DND-41 (cell line): ENCODE measurements at places on chromosomes 4 and X.

DNA sequence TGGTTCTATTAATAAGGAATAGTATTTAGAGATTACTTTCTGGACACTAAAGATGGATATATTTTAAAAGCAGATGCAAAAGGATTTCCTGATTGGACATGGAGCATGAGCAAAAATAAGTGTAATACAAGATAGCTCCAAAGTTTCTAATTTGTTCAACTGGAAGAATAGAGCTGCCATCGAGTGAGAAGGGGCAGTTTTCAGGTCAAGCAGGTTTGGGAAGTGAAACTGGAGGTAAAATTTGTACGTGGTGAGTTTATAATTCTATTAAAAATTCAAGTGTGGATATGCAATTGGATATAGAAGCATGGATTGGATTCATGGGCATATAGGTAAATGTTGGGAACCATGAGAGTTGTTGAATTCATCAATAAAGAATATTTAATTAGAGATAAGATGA, 31.8 kb downstream of the PRDM8 start:
- DNase-seq = no peak

DNA sequence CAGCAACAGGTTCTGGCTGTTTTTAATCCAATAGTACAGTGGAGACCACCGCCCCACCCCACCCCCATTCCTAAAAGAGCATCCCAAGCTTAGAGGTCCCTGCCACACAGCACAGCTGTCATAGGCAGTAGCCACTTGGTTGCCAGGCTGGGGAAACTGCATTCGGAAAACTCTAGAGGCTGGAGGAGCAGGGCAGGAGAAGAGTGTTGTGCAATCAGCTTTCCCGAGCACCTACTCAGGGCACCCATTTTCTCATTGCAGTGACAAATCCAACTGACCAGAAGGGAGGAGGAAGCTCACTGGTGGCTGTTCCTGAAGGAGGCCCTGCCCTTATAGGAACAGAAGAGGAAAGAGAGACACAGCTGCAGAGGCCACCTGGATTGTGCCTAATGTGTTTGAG, 1.1 kb downstream of the CXCL1 start:
- DNase-seq = no peak

DNA sequence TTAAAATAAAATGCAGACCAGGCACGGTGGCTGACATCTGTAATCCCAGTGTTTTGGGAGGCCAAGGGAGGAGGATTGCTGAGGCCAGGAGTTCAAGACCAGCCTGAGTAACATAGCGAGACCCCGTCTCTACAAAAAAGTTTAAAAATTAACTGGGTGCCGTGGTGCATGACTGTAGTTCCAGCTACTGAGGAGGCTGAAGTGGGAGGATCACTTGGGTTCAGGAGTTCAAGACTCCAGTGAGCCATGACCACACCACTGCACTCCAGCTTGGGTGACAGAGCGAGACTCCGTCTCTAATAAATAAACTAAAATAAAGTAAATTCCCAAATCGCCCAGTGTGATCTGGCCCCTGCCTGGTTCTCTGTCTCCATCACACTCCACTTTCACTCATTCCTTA, 43.7 kb downstream of the TENM3 start:
- DNase-seq = no peak

GRCh38 chrX:109614951-109615350, 10.0 kb downstream of the KCNE5 start:
- no peak for DNase-seq

- no peak for DNase-seq
Observed at GRCh38 chrX:42237956-42238355, 314.6 kb upstream of the CASK start.

- DNase-seq = no peak
Observed at GRCh38 chr4:168710353-168710946, 213.6 kb downstream of the PALLD start.

DNA sequence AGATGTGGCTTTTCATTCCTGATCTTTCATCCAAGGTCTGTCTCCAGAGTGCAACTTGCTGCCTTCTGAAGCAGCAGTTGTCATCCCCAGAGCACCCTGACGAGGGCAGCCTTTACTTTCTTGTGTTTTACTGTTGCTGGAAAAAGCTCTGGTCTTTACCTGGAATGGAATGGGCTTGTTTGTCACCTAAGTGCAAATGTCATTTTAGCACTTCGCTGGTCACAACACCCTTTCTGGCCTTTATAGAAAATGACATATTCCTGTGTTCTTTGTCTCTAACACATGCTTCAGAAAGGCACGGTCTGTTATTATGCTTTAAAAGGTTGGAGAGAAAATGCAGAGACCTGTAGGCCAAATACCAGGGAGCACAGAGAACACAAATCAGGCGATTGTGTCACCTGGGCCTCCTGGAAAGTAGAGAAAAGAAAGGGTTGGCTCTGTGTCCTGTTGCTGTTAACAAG, 332.7 kb upstream of the IGFBP7 start:
- DNase-seq = peak; percentile 22

DNA sequence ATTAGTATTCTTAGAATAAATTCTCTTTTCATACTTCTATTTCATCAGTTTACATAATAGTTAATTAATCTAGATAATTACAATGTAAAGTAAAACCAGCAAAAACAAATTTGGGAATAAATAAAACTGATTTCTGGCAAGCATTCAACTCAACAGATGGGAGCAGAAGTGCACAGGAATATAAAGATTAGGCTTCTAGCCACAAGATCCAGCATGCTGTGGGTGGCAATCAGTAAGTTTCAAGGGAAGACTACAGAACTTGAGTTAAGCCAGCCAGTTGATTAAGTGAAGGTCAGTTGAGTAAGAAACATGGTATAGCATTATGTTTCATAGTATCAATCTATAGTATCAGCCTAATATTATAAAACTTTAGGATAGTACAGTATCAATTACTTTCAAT, 324.2 kb upstream of the AADAT start:
- DNase-seq = no peak

- no peak for DNase-seq
Observed at GRCh38 chrX:109774706-109775105, 41.6 kb upstream of the ACSL4 start.

GRCh38 chrX:115437841-115438595, 123.0 kb upstream of the PLS3 start:
- no peak for DNase-seq

GRCh38 chr4:1523033-1523432, 116.8 kb upstream of the NKX1-1 start:
- DNase-seq = no peak

- DNase-seq = no peak
Observed at GRCh38 chr4:101067383-101067782, 279.9 kb downstream of the PPP3CA start.

DNA sequence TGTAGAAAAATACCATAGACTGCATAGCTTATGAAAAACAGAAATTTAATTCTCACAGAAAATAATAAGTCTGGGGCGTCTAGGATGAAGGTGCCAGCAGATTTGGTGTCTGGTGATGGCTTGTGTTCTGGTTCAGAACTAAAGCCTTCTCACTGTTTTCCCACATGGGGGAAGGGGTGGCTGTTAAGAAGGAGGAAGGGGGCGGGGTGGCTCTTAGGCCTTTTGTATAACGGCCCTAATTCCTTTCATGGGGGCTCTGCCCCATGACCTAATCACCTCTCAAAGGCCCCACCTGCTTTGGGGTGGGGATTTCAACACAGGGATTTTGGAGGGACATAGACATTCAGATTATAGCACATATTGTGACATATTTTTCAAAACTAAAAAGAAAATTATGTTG, 173.2 kb upstream of the TECRL start:
- DNase-seq = no peak

DNA sequence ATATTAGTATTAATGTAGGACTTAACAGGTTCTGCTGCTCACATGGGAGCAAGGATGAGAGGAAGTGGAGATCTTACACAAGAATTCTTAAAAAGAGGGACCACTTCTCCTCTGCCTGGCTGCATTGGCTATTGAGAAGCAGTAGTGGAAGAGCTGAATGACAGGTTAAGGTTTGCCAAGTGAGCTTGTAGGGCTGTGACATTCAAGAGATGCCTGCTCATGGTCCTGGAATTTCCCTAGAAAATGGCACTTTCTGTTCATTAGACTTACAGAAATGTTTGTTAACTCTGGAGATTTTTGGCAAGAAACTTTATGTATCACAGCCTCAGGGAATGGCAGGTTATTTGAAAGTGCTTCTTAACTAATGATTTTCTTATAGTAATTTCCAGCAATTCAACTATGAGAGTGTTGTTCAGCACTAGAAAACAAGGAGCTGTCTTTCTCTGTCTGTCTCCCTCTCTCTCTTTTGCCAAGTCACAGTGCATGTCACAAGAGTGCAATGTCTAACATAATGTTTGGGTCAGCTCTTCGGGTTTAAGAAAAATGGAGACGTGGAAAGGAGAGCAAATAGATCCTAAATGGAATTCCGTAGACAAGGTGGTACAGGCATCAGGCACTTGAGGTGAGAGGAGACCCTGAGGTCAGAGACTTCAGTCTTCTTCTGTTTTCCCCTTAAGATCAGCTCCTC, 8.3 kb upstream of the NAP1L5 start:
- DNase-seq = no peak

DNA sequence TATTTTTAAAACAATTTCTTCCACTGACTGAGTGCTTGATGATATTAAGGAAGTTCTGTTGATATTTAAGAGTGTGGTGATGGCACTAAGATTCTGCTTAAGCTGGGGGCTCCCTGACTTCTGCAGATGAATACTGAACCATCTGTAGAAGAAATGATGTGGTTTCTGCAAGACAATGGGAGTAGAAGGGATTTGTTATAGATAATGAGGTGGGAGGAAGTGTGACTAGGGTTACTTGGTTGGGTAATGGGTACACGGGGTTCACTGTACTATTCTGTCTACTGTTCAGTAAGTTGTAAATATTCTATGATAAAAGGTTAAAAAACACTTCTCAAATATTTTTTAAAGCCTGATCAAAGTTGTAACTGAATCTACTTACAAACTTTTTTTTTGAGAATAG, 60.9 kb upstream of the TXK start:
- DNase-seq = no peak

GRCh38 chr4:134141728-134142127, 59.9 kb downstream of the PABPC4L start:
- no peak for DNase-seq

DNA sequence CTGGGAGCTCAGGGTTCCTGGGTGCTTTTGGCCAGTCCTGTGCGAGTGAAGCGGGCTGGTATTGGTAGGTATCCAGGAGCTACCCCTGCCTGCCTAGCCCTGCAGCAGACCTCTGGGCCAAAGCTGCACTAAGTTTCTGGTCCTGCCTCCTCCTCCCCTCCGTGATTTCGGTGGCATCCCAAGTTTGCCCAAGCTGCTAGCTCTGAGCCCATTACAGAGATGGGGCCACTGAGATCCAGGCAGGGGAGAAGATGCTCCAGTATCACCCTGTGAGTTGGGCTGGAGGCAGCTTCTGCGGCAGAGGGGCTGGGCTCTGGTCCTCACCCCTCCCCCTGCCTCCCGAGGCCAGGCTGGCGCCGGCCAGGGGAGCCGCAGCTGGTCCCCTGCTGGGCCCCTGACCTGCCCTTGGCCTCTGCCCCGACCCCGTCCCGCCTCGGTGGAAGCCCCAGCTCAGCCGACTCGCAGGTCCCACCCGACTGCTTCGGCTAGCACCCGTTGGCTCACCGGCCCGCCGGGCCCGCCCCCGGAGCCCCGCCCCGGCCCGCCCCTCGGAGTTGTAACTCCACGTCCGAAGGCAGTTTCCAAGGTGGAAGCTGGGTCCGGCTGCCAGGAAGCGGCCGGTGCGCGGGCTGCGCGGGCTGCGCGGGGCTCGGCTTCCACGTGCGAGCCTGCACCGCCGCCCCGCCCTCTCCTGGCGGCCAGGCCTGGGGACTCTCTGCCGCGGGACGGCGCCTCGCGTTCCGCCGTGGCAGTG, at the start of gene DUSP9:
TSS of gene DUSP9 (plus strand) at position 584 of the 754 bp plus-strand sequence. CDS start 751 bp downstream, outside the sequence.
- no peak for DNase-seq

DNA sequence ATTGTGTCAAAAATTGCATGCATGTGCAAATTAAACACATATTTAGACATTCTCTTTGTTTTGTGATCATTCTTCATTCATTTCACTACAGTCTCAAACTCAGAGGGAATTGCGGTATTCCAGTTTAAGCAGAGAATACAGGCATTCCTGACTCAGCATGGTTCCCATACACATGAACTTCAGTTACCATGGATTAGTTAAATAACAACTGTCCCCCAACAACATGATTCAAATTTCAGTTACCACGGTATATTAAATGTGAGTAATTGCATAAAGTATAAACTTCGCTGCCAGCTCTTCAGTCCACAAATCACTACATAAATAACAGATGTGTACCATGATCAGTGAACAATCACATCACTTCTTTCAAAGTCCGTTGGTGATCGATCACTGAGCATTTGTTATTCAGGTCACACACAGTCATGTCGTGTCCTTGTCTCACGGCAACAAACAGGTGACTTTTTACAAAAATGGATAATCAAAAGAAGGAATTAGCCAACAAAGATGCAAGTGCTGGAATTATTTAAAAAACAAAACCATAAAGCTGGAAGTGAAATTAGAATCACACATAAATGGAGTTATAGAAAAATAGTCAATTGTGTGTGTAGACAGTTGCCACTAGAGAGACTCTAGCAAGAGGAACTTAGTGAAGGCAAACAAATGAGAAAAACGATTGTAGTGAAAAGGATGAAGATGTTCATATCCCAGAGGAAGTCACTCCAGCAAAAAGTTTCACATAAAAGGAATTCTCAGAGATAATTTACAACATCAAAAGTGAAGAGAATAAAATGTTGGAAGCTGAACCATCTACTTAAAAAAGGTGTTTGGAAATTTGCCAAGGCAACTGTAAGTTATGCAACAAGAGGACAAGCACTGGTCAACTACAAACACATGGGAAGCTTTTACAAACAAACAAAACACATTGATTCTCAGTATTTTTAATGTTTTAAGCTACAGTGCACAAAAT, 138.6 kb upstream of the SMARCAD1 start:
- no peak for DNase-seq

GRCh38 chr4:6613676-6614651, 26.5 kb upstream of the MRFAP1 start:
- DNase-seq = no peak

GRCh38 chr4:156473151-156473550, 498.4 kb downstream of the PDGFC start:
- no peak for DNase-seq

DNA sequence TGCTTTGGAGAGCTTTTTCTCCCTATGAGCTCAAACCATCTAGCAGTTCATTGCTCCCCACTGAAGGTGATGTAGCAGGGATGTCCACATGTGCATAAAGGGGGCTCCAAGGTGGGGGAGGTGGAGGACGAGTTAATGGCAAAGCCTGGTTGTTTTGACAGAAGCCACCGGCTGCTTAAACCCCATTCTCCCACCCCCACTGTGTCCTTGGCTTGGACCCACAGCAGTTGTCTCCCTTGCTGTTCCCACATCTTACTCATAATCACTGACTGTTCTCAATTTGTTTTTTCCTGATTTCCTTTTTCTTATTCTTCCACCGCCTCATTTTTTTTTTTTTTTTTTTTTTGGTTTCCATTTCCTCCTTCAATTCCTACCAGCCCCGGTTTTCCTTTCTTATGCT, 72.7 kb downstream of the GEMIN8 start:
- DNase-seq = no peak

DNA sequence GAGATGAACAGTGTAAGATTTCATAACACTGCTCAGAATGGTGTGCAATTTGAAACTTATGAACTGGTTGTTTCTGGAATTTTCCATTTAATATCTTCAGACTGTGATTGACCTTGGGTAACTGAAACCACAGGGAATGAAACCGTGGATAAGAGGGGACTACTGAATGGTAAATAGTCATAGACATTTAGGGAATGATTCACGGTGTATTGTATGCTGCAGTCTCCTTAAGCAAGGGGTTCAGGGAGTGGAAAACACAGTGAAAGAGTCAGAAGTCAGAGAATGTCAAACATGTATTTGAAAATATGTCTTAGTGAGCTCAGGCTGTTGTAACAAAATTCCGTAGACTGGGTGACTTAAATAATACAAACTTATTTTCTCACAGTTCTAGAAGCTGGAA, 398.2 kb upstream of the DIPK2B start:
- no peak for DNase-seq

GRCh38 chr4:112181358-112182000, 36.2 kb downstream of the FAM241A start:
- DNase-seq = no peak
